NCI-H2029 (cell line): ENCODE measurements at places on chromosomes 4 and X.
A peak's percentile ranks its signal among the peaks of the same experiment; 100 is the strongest.

GRCh38 chrX:28189011-28189410 lies 207.8 kb upstream of the DCAF8L1 start:
- no peak for DNase-seq

GRCh38 chrX:107374132-107374531 lies 75.3 kb upstream of the FRMPD3 start:
- no peak for DNase-seq

GRCh38 chr4:173802662-173803022 lies 272.6 kb upstream of the HAND2 start:
- no peak for DNase-seq

DNA sequence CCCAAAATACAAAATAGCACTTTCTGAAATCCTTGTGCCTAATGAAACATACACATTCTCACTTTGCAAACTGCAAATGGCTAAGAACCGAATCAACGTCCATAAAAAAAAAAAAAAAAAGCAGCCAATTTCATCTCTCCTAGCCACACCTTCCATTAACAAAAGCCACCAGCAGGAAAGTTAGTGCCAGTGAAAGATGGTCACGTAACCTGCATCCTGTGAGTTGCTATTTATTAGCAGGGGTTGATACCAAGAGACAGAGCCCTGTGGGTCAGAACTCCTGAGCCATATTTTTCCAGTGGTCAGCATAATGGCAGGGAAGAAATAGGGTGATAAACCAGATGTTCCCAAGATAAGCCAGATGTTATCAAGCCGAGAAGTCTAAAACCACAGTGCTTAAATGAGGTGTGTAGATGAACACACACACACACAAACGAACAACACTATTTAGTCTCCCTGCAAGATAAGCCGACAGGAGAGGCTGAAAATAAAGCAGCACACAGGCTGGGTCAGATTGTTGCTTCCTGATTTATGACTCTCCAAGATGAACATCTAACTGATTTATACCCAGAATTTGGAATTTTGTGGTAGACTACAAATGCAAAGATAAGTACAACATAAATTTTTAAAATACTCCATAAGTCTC lies 11.5 kb downstream of the PPARGC1A start:
- DNase-seq: no peak

- DNase-seq: peak; percentile 75
Observed at GRCh38 chr4:140595065-140595464, 26.3 kb upstream of the UCP1 start.

GRCh38 chr4:174713821-174714220 lies 115.2 kb downstream of the GLRA3 start:
- DNase-seq: no peak

- no peak for DNase-seq
Observed at GRCh38 chr4:85733798-85734197, 258.8 kb downstream of the ARHGAP24 start.

- no peak for DNase-seq
Observed at GRCh38 chr4:158234671-158235070, 24.4 kb downstream of the TMEM144 start.

GRCh38 chr4:97525236-97525635 lies 618.0 kb downstream of the STPG2 start:
- no peak for DNase-seq

- DNase-seq: peak; percentile 15
Observed at GRCh38 chrX:40068048-40068447, 29.7 kb downstream of the BCOR start.

DNA sequence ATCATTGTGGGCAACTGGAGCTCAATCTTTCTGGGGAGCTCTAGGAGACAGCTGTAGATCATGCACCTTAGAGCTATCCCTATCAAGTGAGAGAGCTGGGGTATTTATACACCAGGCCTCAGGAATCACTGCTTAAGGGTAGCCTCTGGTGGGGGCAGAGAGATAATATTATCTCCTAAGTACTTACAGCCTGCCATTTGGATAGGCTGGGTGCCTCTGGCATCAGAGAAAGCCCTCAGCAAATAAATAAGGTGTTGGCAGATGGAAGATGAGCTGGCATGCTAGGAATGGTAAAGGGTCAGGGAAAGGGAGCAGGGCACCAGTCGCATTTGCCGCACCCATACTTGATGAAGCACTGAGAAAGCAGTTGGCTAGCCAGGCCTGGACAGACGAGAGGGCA lies 75.9 kb downstream of the HCCS start:
- DNase-seq: no peak

- no peak for DNase-seq
Observed at GRCh38 chr4:24179201-24179840, 289.5 kb upstream of the PPARGC1A start.

- no peak for DNase-seq
Observed at GRCh38 chrX:123590842-123591486, 141.9 kb downstream of the THOC2 start.

- DNase-seq: no peak
Observed at GRCh38 chr4:57078685-57079521, 31.3 kb downstream of the IGFBP7 start.

DNA sequence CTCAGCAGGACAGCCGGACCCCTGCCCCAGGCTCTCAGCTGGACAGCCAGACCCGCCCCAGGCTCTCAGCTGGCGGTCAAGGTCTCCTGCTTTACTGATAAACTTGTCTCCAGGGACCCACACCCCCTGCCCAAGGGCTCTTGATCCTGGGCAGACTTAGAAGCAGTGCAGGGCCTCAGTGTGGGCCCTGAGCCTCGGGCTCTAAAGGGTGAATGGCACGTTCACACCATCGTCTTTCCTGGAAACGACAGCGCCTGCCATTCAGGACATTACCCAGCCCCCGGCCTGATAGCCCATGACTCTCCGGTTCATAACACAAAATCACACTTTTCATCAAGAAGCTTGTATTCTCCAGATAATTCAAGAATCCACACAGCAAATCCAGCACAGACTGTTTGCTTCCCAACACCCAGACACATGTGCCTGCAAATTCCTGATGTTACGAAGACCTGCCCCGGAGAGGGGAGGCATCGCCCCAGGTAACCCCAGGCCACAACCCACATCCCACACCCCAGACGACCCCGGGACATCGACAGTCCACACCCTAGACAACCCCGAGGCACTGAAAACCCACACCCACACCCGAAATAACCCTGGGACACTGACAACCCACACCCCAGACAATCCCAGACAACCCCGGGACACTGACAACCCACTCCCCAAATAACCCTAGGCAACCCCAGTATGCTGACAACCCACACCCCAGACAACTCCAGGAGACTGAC lies 136.8 kb downstream of the FAM53A start:
- DNase-seq: no peak

DNA sequence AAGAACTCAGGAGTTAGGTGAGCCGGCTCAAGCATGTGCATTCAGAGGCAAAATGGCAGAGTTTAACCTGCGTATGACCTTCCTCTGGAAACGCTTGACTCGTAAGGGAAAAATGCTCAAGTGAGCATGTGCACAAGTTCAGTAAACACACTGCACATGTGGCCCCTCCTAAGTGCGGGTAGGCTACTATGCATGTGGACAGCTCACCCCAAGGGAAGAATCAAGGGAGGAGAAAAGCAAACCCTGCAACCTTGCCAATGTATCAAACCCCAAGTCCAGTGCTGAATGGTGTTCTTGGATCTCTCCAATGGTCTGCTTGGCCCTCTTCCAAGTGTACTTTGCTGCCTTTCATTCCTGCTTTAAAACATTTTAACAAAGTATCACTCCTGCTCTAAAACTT lies 407.1 kb downstream of the ADAM29 start:
- DNase-seq: no peak

DNA sequence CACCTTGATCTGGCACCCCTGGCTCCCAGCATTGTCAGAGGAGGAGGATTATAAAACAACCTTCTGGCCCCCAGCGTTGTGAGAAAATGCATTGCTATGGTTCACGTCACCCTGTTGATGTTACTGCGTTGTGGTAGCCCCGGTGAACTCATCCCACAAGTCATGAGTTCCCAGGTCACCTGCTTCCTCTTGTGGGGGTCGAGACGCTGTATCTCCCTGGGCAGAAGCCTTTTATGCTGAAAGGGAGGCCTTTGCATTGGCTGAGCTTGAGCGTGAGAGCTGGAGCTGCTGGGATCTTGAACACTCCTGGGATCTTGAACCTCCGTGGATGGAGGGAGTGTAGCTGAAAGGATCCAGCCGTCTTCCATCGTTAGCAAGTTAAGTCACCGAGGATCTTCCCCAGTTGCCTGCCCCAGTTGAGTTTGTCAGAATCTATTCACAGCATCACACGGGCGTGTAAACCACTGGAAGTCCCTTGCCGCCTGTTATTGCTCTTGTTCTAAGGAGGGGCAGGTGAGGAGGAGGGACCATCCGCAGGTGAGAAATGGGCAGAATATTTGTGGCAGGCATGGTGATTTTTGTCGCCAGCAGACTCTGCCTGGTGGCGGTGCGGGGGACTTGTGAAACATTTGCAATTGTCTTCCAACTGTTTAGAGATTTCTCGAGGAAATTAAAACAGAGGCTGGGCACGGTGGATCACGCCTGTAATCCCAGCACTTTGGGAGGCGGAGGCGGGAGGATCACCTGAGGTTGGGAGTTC lies 299.9 kb downstream of the ASMT start:
- DNase-seq: no peak

- no peak for DNase-seq
Observed at GRCh38 chr4:155609455-155610059, 57.1 kb upstream of the GUCY1A1 start.

GRCh38 chrX:94600077-94600476 lies 926.1 kb downstream of the FAM133A start:
- DNase-seq: no peak

DNA sequence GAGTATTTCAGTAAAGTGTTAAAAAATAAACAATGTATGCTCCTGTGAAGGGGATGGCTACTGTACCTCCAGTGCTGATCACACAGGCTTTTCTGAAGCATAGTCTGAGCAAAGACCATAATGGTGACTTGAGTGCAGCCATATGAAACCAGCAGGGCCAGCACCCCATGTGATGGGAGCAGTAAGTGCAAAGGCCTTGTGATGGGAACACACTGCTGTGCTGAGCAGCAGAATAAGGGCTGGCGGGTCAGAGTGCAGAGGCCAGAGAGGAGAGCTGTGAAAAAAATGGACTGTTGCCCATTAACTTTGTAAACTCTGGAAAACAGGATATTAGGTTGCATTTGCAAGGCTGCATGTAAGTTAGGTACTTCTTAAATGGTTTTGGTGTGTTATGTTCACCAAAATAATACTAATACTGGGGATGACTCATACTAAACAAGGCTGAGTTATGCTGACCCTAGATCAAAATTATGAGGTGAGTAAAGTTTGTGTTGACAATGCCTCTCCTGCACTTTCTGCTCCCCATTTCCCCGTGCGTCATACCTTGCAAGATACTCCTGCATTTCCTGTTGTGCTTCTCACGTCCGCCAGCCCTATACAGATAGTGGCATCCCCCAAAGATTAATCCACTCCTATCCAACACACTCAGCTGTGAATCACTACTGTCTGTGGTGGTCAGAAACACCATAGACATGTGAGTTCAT lies 67.0 kb upstream of the FAM9A start:
- no peak for DNase-seq

DNA sequence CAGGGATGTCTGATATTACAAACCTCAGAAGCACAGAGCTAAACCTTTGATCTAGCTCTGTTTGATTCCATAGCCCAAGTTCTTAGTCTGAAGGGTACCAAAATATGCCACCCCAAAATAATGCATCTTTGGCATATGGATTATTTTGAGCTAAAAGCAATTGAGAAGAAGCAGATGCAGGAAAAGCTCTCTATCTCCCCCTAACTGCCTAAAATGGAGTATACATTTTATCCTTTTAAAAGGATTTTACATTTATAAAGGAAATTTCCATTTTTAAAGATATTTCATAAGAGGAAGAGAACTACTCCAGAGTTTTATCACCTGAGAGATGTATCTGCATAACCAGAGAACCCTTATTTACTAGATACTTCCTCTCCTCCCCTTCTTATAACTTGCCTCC lies 158.7 kb downstream of the ZNF674 start:
- no peak for DNase-seq

- no peak for DNase-seq
Observed at GRCh38 chrX:38452603-38453002, 100.2 kb downstream of the OTC start.

DNA sequence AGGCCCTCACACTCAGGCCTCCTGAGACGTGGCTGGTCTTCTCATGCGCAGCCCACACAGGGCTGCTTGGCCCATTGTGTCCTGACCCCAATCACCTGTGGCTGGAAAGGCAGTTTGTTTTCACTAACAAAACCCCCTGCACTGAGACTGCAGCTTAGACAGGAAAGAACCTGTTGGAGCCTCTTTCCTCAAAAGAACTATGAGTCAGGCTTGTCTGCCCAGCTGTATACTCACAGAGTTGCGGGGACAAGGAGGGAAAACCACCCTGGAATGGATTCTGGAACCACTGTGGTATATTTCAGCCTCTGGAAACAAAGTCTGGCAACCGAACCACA lies 5.2 kb upstream of the TMEM156 start:
- DNase-seq: no peak

DNA sequence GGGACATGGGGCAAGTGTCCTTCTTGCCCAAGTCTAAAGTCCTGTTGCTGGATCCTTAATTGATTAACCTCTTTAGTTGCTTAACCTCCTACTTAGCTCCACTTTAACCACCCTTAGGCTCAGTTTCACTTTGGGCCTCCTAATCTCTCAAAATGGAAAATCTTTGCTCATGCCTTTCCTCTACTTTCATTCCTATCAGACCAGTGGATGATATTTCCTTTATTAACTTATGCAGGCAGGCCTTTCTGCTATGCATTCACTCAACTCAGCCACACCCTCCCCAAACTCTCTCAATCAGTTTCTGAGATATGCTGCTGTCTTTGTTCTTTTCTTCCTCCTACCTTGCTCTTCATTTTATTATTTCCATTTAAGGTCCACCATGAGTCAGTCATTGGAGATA lies 14.4 kb upstream of the ARSJ start:
- no peak for DNase-seq

GRCh38 chr4:18419780-18420179 lies 398.2 kb upstream of the LCORL start:
- no peak for DNase-seq

DNA sequence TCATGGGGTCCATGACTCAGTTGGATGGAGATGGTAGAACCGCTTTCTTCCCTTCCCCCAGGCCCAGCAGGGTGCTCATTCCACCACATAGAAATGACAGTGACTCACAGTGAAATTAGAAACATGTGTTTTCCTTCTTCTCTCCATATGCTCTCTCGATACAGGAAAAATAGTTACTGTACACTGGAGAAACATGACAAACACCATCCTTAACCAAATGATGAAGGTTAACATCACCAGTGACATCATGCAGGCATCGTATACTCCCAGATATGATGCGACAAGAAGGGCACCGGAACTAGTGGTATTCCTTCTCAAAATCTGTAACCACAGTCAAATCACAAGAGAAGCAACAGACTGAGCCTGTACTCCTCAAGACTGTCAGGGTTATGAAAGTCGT lies 11.7 kb upstream of the RAB40A start:
- no peak for DNase-seq

GRCh38 chr4:100790836-100791615 lies 273.2 kb upstream of the EMCN start:
- DNase-seq: no peak
